ENCODE measurements at places on chromosomes 1 and 21. TPM values are rescaled to one million over a fixed set of nuclear protein-coding genes. Genes with fewer than 3 reads are reported as not detected.

- no peak for DNase-seq
Observed at GRCh38 chr21:32538147-32538792, 47.1 kb downstream of the TCP10L start.

DNA sequence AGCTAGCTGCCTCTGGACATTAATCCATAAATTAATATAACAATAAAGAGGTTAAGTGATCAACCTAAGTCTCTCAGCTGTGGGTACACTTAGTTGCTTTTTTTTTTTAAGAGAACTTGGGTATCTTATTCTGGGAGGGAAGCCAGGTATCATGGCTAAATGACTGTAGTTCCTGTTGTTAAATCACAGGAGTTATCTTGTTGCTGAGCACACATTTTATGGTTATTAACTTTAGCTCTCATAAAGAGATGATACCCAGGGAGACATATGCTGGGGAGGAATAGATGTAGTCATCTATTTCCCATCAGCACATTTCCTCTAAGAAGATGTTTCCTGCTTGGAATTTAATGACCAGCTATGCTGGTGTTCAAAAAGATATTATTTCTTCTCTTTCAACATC lies 227.8 kb downstream of the PTGER3 start:
- no peak for DNase-seq

- no peak for DNase-seq
Observed at GRCh38 chr1:230827801-230828200, 40.5 kb downstream of the C1orf198 start.

DNA sequence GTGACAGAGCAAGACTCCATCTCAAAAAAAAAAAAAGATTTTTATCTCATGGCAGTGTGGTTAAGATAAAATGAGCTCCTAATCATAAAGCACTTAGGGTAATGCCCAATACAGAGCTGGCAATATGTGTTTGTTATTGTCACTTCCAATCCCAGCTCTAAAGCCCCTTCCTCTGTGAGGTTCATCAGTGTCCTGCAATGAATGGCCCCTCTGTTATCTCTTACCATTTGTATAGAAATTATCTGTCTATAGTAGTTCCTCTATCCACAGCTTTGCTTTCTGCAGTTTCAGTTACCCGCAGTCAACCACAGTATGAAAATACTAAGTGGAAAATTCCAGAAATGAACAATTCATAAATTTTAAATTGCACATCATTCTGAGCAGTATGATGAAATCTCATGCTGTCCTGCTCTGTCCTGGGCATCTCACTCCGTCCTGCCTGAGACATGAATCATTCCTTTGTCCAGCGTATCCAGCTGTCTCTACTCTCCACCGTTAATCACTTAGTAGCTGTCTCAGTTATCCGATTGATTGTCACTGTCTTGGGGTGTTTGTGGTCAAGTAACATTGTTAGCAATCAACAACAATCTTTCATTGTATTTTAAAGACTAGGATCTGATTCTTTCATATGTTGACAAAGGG lies 50.2 kb upstream of the DNAH14 start:
- DNase-seq: no peak

GRCh38 chr1:30511106-30511505 lies 212.3 kb downstream of the MATN1 start:
- DNase-seq: no peak

DNA sequence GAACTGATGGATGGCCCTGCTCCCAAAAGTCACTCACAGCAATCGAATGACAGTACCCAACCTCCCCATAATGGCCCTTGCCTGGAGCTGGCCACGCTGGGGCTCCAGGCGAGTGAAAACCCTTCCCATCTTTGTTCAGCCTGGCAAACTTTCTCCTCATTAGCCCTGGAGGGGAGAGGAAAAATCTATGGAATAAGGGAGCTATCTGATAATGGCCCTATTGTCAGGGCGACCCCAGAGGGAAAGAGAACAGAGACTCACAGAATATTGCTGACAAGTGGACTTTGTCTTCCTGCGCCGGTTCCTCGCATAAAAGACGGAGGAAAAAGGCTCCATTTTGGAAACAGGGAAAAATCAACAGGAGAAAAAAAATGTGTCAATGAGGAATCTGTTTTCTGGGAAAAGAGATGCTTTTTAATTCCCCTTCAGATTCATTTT lies 13.0 kb upstream of the ARHGEF16 start:
- no peak for DNase-seq

FCRL4 gene
- total RNA-seq: not detected

PPFIA4 gene
- total RNA-seq: 16.5 TPM

FCAMR gene
- not detected for total RNA-seq

ACTN2 gene
- total RNA-seq: 32.2 TPM

All from thoracic aorta (tissue), 2 donors.